ENCODE measurements at places on chromosomes 3 and 15. TPM values are rescaled to one million over a fixed set of nuclear protein-coding genes. Genes with fewer than 3 reads are reported as not detected.

Gene ARPIN
- 2.2 TPM for total RNA-seq

Gene WWTR1
- total RNA-seq, result 0.54 TPM

Gene IGDCC3
- total RNA-seq, result not detected

Gene LSAMP
- total RNA-seq, result 0.27 TPM

Gene SERINC4
- total RNA-seq, result under 0.01 TPM

Gene IMPG2
- total RNA-seq, result 0.27 TPM

Gene AMIGO3
- 17.5 TPM for total RNA-seq

Gene CLRN1
- total RNA-seq, result not detected

Gene HES1
- total RNA-seq, result 4.0 TPM

Gene PCSK6
- total RNA-seq, result 0.54 TPM

Gene STRA6
- total RNA-seq, result under 0.01 TPM

Gene SV2B
- 0.27 TPM for total RNA-seq

Gene FOXP1
- total RNA-seq, result 123 TPM

Gene A4GNT
- not detected for total RNA-seq

Gene CD200
- 12.1 TPM for total RNA-seq

Gene SLC30A4
- total RNA-seq, result 1.6 TPM

Gene BTD
- total RNA-seq, result 18.3 TPM

Gene NGRN
- total RNA-seq, result 31.0 TPM

Gene LTF
- 3.2 TPM for total RNA-seq

Measured in hematopoietic multipotent progenitor cell (in vitro differentiated cells).